T-helper 2 cell (primary cell): ENCODE measurements at places on chromosomes 16 and 17.

DNA sequence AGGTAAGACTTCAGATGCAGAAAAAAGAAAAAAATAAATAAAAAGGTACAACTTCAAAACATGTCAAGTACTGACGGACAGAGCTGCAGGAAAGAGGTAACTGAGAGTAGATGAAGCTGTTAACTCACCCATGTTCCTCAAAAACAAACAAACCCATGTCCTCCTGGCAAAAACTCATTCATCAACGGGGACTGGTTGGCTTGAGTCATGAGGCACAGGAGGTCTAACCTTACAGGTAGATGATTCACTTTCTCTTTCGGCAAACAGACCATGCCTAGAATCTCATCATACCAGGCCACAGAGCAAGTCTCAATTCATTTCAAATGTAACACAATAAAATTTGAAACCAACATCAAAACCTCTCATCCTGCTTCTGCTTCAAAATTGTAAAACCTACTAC lies 12.3 kb upstream of the FASN start:
- DNase-seq, result no peak

GRCh38 chr16:10827691-10828341 lies 9.2 kb upstream of the TVP23A start:
- DNase-seq, result no peak

DNA sequence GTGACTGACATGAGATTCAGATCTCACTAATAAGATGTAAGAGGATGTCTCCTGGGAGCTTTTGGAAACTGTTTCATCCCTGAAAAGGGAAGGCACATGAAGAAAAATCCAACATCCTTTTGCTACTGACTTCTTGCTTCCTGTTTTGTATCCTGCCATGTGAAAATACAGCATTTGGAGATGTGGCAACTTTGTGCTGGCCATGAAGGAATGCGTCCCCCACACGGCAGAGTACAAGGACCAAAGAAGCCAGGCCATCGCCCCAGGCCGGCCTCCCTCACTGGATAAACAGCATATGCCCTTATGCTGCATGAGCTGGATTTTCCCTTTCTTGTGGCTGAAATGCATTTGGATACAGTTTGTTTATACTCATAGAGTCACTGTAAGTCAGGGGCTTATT lies 5.5 kb upstream of the HASPIN start:
- DNase-seq, result no peak

DNA sequence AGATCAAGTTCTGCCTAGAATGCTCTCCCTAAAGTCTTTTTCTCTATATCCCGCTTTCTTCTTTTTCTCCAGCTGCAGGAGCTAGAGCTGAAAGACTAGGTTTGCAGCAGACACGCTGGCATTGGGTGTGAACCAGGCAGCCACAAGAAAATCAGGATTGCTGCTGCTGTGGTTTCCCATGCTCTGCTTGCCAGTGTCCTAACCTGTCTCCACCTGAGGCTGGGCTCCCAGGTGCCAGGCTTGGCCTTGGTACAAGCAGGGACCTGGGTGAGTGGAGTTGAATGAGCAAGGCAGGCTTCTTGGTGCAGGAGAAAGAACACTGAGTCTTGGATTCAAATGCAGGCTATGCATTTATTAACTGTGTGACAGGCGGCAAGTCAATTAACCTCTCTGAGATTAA lies 440.3 kb upstream of the MAF start:
- no peak for DNase-seq

DNA sequence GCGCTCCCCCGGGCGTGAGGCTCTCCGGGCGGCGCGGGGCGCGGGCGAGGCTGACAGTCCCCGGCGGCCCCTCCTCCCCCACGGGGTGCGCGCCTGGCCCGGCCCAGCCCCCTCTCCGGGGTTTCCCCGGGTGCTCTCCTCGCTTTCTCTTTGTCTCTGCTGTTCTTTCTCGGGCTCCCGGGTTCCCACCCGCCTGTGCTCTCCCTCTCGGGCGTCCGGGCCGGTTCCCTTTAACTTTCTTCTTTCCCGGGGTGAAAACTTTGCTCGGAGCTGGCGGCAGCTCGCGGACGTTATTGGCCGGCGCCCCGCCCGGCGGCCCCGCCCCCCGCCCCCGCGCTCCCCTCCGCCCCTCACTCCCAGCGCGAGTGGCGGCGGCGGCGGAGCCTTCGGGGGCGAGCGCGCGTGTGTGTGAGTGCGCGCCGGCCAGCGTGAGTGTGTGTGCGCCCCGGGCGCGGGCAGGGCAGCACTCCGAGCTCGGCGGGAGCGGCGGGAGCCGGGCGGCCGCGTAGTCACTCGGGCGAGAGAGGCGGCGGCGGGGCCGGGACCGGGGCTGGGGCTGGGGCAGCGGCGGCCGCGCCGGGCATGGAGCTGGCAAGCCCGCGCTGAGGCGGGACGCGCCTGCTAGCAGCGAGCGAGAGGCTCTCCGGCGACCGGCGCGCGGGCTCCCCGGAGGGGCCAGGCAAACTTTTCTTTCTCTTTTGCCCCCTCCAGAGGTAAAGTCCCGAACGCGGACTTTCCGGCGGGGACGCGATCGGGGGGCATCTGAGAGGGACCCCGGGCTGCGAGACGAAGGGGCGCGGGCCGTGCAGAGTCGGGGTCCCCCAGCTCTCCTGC lies at the start of gene NTN1:
NTN1 (plus strand) TSS at position 353 of the 834 bp plus-strand sequence. CDS start 864 bp downstream, outside the sequence.
- DNase-seq, result peak; percentile 37

DNA sequence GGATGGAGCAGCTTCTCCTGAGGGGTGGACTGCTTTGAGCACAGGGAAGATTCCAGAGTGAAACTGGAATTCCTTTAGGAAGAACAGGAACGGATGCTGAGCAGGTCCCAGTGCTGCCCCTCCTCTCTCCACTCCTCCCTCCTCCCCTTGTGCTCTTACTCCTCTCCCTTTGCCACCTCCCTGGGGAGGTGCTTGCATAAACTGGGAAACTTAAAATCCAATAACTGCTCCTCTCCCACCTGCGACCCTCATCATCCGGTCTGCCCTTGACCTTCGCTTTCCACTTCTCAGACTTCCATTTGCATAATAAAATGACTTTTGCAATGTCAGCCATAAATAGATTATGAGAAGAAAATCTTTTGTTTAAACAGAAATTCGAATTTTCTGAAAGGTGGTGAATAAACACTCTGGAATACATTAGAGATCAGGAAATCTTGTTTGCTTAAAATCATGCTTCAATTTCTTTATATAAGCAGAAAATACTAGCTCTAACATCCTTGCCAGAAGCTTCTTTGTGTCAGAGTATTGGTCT lies 23.7 kb downstream of the HSBP1 start:
- no peak for DNase-seq

- no peak for DNase-seq
These were observed 52.0 kb downstream of the SREBF1 start for GRCh38 chr17:17784657-17785267.

- no peak for DNase-seq
These were observed 135.9 kb upstream of the PSMD7 start for GRCh38 chr16:74160759-74161158.

DNA sequence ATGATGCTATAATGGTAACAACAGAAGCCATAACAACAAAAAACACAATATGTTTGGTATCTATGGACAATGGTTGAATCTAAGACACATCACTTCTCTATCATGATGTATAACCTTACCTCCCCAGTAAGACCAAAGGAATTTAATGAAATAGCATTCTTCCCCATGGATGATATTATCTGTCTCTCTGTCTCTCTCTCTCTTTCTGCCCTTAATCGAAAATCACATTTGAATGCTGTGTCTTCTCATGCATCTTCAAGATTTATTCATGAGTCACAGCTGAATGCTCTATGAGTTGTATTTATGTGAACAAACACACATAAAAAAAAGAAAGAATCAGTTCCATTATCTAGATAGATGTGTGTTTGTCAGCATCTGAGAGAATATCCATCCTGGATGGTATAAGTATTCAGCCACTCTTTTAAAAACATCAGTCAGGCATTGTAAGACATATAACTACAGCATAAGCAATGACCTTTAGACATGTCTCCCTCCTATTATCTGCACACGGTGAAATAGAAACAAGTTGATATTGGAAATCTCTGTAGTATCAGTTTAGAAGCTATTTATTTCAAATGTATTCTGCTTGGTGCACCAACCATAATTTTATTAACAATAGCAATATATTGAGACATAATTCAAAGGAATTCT lies 433.3 kb downstream of the TOX3 start:
- DNase-seq, result no peak

- no peak for DNase-seq
These were observed 133.8 kb upstream of the FAM20A start for GRCh38 chr17:68734931-68735330.

DNA sequence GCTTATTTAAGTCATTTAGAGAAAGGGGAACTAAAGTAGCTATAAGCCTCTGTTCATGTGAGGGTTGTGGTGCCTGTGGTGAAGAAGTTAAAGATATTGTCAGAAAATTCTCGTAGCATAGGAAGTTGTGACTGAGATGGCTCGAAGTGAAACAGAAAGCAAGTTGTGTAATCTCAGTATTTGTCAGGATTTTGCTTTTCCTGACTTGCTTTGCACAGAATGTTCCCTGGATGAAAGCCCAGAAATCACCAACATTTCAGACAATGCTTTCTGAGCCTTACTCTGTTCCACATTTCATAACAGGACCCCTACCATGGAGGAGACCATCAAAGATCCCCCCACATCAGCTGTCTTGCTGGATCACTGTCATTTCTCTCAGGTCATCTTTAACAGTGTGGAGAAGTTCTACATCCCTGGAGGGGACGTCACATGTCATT lies 10.6 kb downstream of the CALCOCO2 start:
- DNase-seq, result peak; percentile 85

DNA sequence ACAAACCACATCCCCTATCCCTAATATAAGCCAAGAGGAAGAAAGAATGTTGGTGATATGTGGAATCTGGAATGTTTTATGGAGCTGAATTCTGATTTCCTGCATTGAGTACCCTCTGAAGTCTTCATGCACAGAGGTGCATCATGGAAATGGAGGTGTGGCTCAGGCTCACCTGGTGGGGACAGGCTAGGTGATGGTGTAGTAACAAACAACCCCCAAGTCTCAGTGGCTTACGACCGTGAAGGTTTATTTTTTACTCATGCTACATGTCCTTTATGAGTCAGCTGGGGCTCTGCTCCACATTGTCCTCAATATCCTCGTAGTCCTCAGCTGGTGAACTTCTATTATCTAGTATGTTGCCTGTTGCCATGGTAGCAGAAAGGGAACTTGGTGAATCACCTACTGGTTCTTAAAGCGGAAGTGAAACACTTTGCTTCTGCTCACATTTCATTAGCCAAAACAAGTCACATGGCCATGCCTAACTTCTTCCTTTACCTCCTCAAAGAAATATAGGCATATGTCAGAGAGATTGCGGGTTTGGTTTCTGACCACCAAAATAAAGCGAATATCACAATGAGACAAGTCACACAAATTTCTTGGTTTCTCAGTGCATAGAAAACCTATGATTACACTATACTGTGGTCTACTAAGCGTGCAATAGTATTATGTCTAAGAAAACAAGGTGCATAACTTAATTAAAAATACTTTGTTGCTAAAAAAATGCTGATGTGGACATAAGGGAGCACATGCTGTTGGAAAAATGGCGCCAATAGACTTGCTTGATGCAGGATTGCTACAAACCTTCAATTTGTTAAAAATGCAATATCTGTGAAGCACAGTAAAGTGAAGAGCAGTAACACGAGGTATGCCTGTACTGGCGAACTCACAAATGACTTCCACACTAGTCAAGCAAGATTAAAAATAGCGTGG lies at the start of gene PMFBP1:
PMFBP1 (minus strand) TSS at position 51 of the 930 bp plus-strand sequence. CDS start 947 bp downstream, outside the sequence.
- no peak for DNase-seq

DNA sequence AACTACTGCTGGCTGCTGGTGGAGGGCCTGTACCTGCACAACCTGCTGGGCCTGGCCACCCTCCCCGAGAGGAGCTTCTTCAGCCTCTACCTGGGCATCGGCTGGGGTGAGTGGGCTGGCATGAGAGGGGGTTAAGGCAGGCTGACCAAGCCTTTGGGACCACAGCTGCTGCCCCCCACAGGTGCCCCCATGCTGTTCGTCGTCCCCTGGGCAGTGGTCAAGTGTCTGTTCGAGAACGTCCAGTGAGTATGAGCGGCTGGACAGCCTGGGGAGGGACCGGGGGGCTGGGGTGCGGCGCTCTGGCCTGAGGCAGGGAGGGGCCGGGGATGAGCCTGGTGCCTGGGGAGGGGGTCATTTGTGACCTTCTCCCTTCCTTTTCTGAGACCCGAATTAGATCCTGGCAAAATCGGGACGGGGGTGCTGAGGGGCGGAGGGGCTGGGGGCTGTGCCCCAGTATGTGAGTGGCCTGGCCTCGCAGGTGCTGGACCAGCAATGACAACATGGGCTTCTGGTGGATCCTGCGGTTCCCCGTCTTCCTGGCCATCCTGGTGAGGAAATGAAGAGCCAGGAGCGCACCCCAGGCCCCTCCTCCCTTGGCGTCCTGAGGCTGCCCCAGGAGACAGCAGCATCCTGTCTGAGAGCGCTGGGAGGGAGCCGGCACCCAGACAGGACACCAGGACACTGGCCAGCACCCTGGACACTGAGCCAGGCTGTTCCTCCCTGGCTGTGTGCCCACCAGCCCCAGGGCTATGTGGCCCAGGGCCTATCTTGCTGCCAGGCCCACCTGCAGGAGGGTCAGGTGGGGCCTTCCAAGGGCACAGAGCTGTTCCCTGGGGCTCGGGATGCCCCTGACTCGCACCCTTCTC lies 8.0 kb downstream of the GCGR start:
- no peak for DNase-seq

DNA sequence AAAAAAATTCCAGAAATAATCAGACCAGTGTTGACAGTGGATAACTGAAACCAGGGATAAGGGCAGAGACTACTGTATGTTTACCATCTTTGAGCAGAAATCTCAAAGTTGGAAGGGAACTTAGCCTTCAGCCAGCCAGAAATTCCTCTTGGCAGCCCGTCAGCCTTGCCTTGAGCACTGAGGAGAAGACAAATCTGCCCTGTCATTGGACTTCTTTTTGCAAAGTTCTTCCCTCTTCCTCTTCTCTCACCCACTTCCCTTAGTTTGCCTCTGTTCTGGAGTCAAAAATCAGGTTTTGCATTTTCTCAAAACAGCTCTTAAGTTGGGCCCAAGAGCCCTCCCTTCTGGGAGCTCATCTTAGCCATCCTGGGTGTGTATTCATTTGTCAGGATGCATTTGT lies 6.2 kb downstream of the TUFM start:
- no peak for DNase-seq

DNA sequence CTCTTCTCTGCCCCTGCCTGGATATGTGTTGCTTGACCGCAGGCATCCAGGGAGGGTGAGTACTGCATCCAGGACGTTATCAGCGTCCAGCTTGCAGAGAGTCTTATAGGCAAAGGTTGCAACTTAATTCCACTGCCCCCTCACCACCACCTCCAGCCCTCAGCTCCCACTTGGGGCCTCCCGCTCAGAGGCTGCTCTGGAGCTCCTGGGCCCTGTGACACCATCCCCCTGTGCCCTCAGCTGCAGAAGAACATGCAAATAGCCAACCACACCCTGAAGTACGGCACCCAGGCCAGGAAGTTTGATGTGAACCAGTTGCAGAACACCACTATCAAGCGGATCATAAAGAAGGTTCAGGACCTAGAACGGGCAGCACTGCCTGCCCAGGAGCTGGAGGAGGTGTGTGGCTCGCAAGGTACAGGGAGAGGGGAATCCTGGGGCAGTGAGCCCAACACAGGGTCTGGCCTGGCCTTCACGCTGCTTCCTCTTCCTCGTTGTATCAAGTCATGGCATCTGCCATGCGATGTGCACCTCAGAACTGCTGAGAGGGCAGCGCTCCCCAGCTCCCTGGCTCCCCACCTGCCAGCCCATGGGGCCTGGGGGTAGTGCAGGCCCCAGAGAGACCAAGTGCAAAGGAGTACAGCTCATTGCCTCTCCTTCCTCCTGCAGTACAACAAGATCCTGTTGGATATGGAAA lies 9.6 kb downstream of the ACE start:
- no peak for DNase-seq

- DNase-seq, result no peak
These were observed 42.5 kb downstream of the DNAH17 start for GRCh38 chr17:78534492-78535272.
